AG09309 (cell line): ENCODE measurements at places on chromosomes 1 and 21.

DNA sequence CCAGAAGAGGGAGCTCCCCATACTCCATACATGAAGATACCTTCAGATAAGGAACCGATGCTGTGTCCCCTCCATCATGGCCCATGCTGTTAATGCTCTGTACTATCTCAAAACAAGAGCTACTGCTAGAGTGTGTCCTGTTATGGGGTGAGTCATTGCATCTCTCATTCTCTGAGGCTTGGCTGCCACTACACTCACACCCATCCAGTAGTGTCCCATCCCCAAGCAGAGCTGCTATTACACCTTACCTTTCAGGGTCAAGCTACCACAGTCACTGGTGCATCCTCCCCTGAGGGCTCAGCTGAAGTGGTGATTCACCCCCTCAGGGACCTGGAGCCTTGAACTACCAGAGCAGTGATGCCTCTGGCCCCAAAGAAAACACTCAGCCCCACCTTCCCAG lies 198.5 kb downstream of the PLA2G4A start:
- no peak for DNase-seq

GRCh38 chr1:147579532-147579931 lies 38.2 kb downstream of the BCL9 start:
- DNase-seq, result no peak

GRCh38 chr1:220219865-220220698 lies 52.2 kb downstream of the RAB3GAP2 start:
- DNase-seq, result no peak

- DNase-seq, result no peak
These were observed 6.3 kb downstream of the RGS5 start for GRCh38 chr1:163196449-163196787.

DNA sequence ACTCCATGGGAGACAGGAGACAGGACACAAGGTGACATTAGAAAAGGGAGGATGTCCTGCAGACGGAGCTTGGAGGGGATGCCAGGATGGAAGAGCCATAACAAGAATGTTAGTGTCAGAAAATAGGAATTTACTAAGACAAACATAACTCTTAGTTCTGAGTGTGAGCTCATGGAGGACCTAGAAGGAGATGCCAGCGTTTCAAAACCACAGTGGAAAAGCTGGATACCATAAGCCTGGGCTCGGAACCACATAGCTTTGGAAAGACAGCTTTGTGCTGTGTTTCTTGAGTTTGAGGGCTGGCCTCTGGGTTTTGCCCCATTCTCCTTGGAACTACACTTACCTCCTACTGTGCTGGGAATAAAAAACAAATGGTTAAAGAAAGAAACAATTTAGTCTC lies 128.4 kb downstream of the S1PR1 start:
- peak; percentile 38 for DNase-seq

DNA sequence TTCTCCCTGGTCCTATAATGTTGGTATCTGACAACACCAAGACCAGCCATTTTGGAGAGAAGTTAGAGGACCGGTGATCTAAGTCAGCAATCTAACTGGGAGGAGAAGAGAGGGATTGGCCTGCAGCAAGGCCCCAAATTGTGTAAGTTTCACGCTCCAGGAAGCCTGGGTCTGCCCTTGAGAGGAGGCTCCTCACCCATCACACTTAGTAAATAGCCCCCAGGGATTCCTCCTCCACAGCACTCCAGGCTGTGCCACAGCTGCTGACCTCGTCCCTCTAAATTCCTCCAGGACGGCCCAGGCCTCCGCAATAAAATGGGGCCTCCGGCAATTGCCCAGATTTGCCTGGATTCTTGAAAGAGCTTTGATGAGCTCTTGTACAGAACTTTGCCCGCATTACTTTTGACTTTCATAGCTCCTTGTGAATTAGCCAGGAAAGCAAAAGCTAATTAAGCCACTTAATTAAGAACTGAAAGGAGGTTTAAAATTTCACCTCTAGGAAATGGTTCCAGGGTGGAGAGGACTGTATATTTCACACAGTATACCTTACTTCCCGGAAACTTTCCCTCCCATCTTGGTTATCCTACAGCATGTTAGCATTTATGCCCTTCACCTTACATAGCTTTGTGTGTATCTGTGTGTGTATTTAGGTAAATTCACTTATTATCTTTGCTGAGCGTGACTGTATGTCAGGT lies 90.5 kb downstream of the LAMC2 start:
- DNase-seq, result no peak

GRCh38 chr1:61757950-61758349 lies 15.7 kb downstream of the PATJ start:
- peak; percentile 75 for DNase-seq

- no peak for DNase-seq
These were observed 11.1 kb downstream of the NOS1AP start for GRCh38 chr1:162080472-162081015.
